T-helper 22 cell (primary cell): ENCODE measurements at places on chromosomes 5 and 9.
A peak's percentile ranks its signal among the peaks of the same experiment; 100 is the strongest.

DNA sequence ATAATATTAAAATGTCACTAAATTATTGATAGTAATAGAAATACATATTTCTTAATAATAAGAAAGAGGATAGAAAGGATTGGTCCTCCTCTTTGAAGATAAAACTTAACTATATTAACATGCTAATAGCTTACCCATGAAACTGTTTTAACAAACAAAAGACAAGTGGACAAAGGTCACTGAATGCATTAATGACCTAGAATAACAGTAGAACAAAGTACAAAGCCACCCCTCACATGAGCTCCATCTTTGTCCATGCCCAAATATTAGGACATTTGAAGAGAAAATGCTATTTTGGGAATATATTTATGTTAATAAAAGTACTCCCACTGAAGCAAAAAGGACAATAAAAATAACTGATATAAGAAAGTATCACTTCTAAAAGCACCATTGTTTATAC, 34.1 kb upstream of the SLC22A5 start:
- DNase-seq, result no peak

GRCh38 chr9:123620239-123620638, 264.2 kb downstream of the CRB2 start:
- DNase-seq, result no peak

- DNase-seq, result no peak
Measured at GRCh38 chr9:136372561-136373299, 739 bp downstream of the CARD9 start.

- no peak for DNase-seq
Measured at GRCh38 chr5:149852641-149853330, 91.8 kb downstream of the PDE6A start.

GRCh38 chr9:74920944-74921626, 31.6 kb downstream of the C9orf40 start:
- no peak for DNase-seq

GRCh38 chr5:93922551-93922950, 181.2 kb upstream of the POU5F2 start:
- no peak for DNase-seq

DNA sequence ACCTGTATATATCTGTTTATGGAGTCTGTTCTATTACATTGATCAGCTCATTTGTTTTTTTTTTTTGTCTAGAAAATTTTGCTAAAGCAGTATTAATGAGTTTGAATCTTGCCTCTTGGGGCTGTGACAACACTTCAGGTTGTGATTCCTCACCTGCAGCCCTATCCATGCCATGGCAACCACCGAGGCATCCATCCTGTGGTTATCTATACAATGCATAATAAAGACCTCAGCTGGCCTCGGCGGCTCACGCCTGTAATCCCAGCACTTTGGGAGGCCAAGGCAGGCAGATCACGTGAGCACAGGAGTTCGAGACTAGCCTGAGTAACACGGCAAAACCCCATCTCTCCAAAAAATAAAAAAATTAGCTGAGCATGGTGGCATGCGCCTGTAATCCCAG, 28.1 kb upstream of the PDCD1LG2 start:
- DNase-seq, result no peak

- DNase-seq, result peak; percentile 18
Measured at GRCh38 chr9:5336688-5337087, 3.0 kb downstream of the RLN1 start.

DNA sequence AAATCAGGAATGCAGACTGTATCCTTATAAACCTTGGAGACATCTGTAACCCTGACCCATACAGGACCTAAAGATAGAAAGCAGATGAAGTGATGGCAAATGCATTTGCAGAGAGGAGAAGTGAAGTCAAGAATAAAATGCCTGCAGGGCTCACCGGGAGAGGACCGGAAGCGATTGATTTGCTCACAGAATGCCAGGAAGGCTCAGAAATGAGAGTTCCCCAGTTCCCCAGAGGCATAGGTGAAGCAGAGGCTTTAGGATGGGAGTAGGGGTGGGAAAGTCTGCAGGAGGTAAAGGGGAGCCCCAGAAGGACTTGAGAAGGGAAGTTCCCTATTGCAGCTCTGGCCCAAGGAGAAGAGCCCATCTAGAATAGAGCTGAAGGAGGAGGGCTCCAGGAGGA, 63.9 kb upstream of the TNFAIP8 start:
- DNase-seq, result no peak
